ENCODE measurements at places on chromosomes 12 and 14. TPM values are rescaled to one million over a fixed set of nuclear protein-coding genes. Genes with fewer than 3 reads are reported as not detected.

DNA sequence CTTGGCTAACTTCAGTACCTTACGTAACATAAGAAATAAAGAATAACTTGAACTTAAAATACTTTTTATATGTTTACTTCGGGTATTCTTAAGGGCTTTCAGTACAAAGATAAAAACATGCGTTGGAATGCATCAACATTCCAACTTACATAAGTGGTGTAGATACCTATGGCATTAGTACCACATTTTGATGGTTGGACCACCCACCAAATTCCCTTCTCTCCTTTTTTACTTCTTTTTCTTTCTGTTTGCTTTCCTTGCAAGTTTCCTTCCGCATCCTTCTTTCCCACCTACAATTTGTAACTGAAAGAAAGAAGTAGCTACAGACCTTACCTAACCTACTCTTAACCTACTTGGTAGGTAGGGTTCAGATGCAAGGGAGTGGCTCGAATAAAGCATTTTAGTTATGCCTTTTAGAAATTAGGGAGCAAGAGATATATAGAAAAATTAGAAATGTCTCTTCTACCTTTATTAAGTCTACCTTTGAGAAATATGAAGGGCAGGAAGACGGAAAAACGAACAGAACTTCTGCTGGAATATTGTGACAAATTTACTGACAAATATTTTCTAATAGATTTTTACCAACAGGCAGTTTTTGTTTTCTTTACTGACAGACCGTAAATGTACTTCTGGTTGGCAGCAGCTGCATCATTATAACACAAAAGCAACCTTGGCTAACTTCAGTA lies 2.1 kb upstream of the ARHGAP5 start:
- H3K27ac ChIP-seq, result peak overlapping the region; percentile 99
- H3K36me3 ChIP-seq, result no peaks in the 10 kb centered on the region
- H3K4me3 ChIP-seq, result peak overlapping the region; percentile 94
- H3K27me3 ChIP-seq, result no peaks in the 10 kb centered on the region
- no peaks in the 10 kb centered on the region for H3K4me1 ChIP-seq

KCNK10 gene
- total RNA-seq, result not detected

DNA sequence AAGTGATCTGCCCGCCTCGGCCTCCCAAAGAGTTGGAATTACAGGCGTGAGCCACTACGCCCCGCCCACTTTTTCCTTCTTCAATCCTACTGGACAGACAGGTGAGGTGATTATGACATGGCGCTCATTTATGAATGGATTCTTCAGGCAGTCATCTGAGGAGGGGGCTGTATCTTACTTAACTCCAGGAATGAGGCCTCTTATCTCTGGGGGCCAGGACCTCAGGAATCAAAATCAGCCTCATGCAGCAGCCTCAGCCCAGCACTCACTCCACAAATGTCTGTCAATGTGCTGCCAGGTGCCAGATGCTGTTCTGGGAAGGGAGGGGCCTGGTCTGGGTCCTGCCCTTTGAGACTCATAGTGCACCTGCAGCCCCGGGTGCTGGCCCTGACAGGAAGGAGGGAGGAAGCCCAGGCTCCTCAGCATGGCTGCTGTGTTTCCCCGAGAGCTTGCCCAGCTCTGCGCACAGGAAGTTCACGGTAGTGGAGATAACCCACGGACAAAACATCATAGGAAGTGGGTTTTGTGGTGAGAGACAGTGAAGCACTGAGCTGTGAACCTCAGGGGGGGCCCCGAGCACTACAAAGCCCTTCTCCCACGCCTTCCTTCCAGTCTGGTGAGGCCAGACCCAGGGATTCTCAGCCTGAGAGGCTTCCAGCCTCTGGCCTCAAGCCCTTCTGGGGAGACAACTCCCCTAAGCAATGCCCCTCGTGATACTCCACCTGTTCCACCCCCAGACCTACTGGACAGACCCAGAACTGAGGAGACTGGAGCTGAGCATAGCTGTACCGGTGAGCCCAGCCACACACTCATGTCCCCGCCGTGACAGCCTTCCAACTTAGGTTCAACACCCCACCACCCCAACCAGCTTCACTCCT lies 22.3 kb downstream of the GALNT6 start:
- no peak for DNase-seq
- H3K27ac ChIP-seq, result no peak overlapping the region
- no peaks in the 10 kb centered on the region for H3K36me3 ChIP-seq
- H3K4me1 ChIP-seq, result no peaks in the 10 kb centered on the region
- no peaks in the 10 kb centered on the region for H3K27me3 ChIP-seq
- H3K4me3 ChIP-seq, result no peak overlapping the region

DNA sequence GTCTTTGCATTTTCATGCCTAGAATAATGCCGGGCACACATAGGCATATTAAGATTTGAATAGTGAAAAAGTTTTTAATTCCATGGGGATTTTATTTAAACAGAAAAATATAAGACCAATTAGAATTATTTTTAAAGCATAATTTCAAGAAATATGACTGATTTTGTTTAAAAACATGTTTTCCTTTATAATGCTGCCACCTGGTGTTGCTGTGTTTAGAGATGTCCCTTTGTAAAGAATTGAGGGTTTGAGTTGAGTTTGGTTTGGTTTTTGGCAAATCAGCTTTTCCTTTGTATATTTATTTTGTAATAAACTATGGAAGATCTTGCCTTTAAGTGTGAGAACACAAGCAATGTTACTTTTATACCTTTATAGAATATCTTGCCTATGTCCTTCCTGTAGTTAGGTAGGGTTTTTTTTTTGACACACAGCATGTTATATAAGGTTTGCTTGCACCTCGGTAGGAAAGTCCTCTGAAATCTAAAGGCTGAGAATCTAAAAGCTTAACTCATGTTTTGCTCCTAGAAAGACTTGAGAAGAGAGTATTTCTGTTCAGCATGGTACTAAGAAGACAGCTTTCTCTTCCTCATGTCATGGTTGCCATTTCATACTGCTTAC lies 31.4 kb upstream of the SNAPC1 start:
- no peaks in the 10 kb centered on the region for H3K27me3 ChIP-seq
- no peak overlapping the region for H3K27ac ChIP-seq
- DNase-seq, result no peak
- no peaks in the 10 kb centered on the region for H3K4me1 ChIP-seq

TROAP gene
- total RNA-seq, result 0.66 TPM

SERPINA10 gene
- total RNA-seq, result not detected

DNA sequence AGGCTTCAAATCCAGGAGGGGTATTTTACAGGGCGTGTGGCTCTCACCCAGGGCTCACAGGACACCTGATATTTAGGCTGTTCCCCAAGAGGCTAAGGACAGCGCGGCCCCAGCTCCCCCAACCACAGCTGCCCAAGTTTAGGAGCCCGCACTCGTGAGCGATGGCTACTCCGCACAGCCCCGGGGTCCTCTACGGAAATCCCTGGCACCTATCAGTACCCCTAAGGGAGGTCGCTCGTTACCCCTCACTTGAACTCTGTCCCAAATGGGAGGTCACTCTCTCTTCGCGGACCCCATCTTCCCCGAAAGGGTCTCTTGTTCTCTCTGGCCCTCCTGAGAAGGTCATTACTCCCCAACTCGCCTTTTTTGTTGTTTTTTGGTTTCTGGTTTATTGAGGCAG lies 708 bp upstream of the P2RX4 start:
- H3K27ac ChIP-seq, result peak overlapping the region; percentile 94
- H3K36me3 ChIP-seq, result no peaks in the 10 kb centered on the region
- no peaks in the 10 kb centered on the region for H3K27me3 ChIP-seq

TSPAN9 gene
- 44.9 TPM for total RNA-seq

PARP11 gene
- total RNA-seq, result 6.2 TPM

- no peak for DNase-seq
- H3K4me3 ChIP-seq, result no peak overlapping the region
- no peaks in the 10 kb centered on the region for H3K4me1 ChIP-seq
- no peaks in the 10 kb centered on the region for H3K27me3 ChIP-seq
- no peak overlapping the region for H3K27ac ChIP-seq
- no peaks in the 10 kb centered on the region for H3K36me3 ChIP-seq
Observed at GRCh38 chr14:36852981-36853691, 191.5 kb downstream of the PAX9 start.

DNA sequence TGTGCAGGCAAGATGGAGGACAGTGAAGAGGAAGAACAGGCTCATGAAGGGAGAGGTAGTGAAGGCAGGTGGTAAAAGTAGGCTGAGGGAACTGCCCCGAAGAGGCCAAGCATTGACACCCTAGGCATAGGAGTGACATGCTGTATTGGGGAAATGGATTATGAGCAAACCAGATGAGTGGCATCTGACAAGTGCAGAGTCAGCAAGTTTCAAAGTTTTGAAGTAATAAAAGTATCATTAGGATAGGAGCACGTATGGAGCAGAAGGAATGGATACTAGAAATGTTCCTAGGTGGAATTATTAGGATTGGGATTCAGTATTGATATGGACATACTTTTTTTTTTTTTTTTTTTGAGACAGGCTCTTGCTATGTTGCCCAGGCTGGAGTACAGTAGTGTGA lies 139.8 kb downstream of the SAMD4A start:
- H3K36me3 ChIP-seq, result no peaks in the 10 kb centered on the region
- no peak for DNase-seq
- H3K27ac ChIP-seq, result no peak overlapping the region
- H3K4me3 ChIP-seq, result no peak overlapping the region
- H3K27me3 ChIP-seq, result no peaks in the 10 kb centered on the region
- H3K4me1 ChIP-seq, result no peaks in the 10 kb centered on the region

ANO4 gene
- total RNA-seq, result 0.33 TPM

- H3K27ac ChIP-seq, result no peak overlapping the region
- H3K27me3 ChIP-seq, result no peaks in the 10 kb centered on the region
- no peak overlapping the region for H3K4me3 ChIP-seq
- DNase-seq, result no peak
- no peaks in the 10 kb centered on the region for H3K4me1 ChIP-seq
- no peaks in the 10 kb centered on the region for H3K36me3 ChIP-seq
Observed at GRCh38 chr12:100553936-100554335, 19.5 kb upstream of the GAS2L3 start.

DNA sequence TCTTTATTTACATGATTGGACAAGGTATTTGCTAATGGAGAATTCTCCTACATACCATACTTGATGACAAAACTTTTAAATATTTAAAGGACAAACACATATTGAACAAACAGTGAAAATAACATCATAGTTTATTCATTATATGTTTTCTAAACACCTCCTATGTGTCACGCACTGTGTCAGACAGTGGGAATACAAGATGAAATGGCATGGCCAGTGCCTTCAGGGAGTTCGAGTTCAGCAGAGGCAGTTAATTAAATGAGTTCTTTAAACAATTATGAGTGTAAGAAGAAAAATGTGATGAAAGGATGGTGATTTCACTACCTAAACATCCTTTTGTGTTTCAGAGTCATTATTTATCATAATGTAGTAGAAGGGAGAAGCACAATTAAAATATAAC lies 159.8 kb downstream of the KCNH5 start:
- no peak overlapping the region for H3K4me3 ChIP-seq
- H3K36me3 ChIP-seq, result no peaks in the 10 kb centered on the region
- no peak overlapping the region for H3K27ac ChIP-seq
- no peaks in the 10 kb centered on the region for H3K27me3 ChIP-seq
- no peaks in the 10 kb centered on the region for H3K4me1 ChIP-seq

DNA sequence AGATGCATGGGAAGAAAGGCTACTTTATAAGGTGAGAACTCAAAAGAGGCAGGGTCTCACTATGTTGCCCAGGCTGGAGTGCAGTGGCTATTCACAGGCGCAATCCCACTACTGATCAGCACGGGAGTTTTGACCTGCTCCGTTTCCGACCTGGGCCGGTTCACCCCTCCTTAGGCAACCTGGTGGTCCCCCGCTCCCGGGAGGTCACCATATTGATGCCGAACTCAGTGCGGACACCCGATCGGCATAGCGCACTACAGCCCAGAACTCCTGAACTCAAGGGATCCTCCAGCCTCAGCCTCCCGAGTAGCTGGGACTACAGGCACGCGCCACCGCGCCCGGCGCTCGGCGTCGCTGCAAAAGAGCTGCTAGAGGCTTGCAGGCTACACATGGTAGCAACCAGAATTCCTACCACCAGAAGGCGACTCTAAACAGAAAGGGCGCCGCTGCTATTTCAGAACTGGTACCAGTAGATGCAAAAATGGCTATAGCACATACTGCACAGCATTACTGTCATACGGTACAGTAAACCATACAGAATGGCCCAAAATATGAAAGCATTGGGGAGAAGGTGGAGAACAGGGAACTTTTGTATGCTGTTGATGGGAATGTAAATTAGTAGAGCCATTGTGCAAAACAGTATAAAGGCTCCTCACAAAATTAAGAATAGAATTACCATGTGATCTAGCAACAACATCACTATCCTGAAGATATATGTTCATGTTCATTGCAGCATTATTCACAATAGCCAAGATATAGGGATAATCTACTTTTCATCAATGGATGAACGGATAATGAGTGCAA lies 1.2 kb upstream of the NEMF start:
- no peaks in the 10 kb centered on the region for H3K27me3 ChIP-seq
- peak overlapping the region; percentile 87 for H3K4me3 ChIP-seq
- DNase-seq, result peak; percentile 54

DNA sequence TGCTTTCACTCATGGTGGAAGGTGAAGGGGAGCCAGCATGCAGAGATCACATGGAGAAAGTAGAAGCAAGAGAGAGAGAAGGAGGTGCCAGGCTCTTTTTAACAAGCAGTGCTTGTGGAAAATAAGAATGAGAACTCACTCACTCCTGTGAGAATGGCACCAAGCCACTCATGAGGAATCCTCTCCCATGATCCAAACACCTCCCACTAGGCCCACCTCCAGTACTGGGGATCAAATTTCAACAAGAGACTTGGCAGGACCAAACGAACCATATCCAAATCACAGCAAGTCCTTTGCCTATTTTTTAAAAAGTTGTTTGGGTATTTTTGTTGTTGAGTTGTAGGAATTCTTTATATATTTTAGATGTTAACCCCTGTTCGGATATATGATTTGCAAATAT lies 245.9 kb upstream of the ARID2 start:
- DNase-seq, result peak; percentile 30
- no peak overlapping the region for H3K27ac ChIP-seq
- H3K27me3 ChIP-seq, result no peaks in the 10 kb centered on the region
- H3K4me1 ChIP-seq, result no peaks in the 10 kb centered on the region
- no peaks in the 10 kb centered on the region for H3K36me3 ChIP-seq
- H3K4me3 ChIP-seq, result no peak overlapping the region

- H3K4me1 ChIP-seq, result no peaks in the 10 kb centered on the region
- DNase-seq, result no peak
- H3K27me3 ChIP-seq, result no peaks in the 10 kb centered on the region
- peak overlapping the region; percentile 50 for H3K27ac ChIP-seq
Observed at GRCh38 chr12:54352891-54353874, 11.1 kb downstream of the GPR84 start.

DNA sequence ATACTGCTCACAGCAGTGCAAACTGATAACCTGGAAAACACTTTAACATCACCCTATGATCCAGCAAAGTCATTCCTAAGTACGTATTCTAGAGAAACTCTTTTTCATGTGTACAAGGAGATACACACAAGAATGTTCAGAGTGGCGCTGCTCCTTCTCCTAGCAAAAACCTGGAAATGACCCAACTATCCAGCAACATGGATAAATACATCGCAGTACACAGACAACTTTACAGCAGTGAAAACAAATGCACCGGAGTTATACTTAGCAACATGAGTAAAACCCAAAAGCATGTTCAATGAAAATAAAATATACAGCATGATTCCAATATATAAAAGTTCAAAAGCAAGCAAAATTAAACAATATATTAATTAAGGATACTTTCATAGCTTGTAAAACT lies 18.7 kb downstream of the SART3 start:
- no peaks in the 10 kb centered on the region for H3K27me3 ChIP-seq
- DNase-seq, result no peak
- no peaks in the 10 kb centered on the region for H3K36me3 ChIP-seq
- no peak overlapping the region for H3K4me3 ChIP-seq
- no peaks in the 10 kb centered on the region for H3K4me1 ChIP-seq

GRCh38 chr12:91935296-91935695 lies 210.3 kb downstream of the BTG1 start:
- no peak for DNase-seq
- no peaks in the 10 kb centered on the region for H3K36me3 ChIP-seq
- H3K27ac ChIP-seq, result no peak overlapping the region
- H3K4me1 ChIP-seq, result no peaks in the 10 kb centered on the region

LUM gene
- total RNA-seq, result 180 TPM

ERBB3 gene
- 0.48 TPM for total RNA-seq

DGKA gene
- total RNA-seq, result 44.2 TPM
